ENCODE measurements at places on chromosomes 2 and 18. TPM values are rescaled to one million over a fixed set of nuclear protein-coding genes. Genes with fewer than 3 reads are reported as not detected.

GRCh38 chr2:23809150-23809549 lies 117.8 kb downstream of the ATAD2B start:
- H3K36me3 ChIP-seq = no peaks in the 10 kb centered on the region
- no peak overlapping the region for H3K27ac ChIP-seq
- no peak for DNase-seq
- no peaks in the 10 kb centered on the region for H3K27me3 ChIP-seq

- no peaks in the 10 kb centered on the region for H3K27me3 ChIP-seq
- H3K4me3 ChIP-seq = no peak overlapping the region
- no peak for DNase-seq
- no peaks in the 10 kb centered on the region for H3K4me1 ChIP-seq
Observed at GRCh38 chr2:99691926-99692325, 202.1 kb upstream of the REV1 start.

GRCh38 chr18:74902147-74902455 lies 304.4 kb downstream of the ZNF407 start:
- H3K4me1 ChIP-seq = no peaks in the 10 kb centered on the region
- H3K36me3 ChIP-seq = no peaks in the 10 kb centered on the region
- H3K27ac ChIP-seq = no peak overlapping the region
- DNase-seq = no peak
- no peak overlapping the region for H3K4me3 ChIP-seq
- H3K27me3 ChIP-seq = no peaks in the 10 kb centered on the region

GRCh38 chr2:56107502-56108220 lies 76.1 kb upstream of the CCDC85A start:
- H3K4me1 ChIP-seq = no peaks in the 10 kb centered on the region
- H3K27ac ChIP-seq = no peak overlapping the region
- H3K4me3 ChIP-seq = no peak overlapping the region

DNA sequence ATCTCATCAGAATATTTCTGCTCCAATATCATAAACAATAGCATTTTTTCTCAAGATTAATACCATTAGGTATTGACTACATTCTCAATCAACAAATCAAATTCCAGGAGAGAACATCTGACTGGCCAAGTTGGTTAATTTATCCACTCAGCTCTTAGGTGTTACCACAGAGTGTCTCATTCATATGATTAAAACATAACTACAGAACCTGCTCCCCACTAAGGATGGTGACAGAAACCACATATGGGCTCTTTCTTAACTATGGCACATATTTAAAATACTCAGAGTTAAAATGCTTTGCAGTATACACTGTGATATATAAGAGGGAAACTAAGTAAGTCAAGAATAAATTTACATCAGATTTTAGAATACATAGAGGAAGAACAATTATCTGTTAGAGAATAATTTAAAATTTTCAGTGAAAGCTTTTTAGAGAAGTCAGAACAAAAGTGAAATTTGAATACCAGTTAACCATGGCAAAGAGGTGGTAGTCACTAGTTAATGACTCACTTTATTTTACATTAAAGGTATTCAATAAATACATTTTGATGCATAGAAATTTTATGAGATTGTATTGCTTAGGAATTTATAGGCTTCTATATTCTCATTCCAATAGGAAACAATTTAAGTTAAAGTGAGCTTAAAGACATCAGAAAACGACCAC lies 1120.8 kb upstream of the TMEFF2 start:
- no peak overlapping the region for H3K27ac ChIP-seq
- no peaks in the 10 kb centered on the region for H3K27me3 ChIP-seq
- H3K4me3 ChIP-seq = no peak overlapping the region

Gene SPTBN1
- 160 TPM for total RNA-seq

Gene APCDD1
- 1.8 TPM for total RNA-seq

Gene CCL20
- total RNA-seq = not detected

Measured in H9 (cell line).